ENCODE measurements at places on chromosomes 1 and 21. TPM values are rescaled to one million over a fixed set of nuclear protein-coding genes. Genes with fewer than 3 reads are reported as not detected.

Gene CDKN2C
- 17.1 TPM for total RNA-seq

Gene ERG
- total RNA-seq: not detected

DNA sequence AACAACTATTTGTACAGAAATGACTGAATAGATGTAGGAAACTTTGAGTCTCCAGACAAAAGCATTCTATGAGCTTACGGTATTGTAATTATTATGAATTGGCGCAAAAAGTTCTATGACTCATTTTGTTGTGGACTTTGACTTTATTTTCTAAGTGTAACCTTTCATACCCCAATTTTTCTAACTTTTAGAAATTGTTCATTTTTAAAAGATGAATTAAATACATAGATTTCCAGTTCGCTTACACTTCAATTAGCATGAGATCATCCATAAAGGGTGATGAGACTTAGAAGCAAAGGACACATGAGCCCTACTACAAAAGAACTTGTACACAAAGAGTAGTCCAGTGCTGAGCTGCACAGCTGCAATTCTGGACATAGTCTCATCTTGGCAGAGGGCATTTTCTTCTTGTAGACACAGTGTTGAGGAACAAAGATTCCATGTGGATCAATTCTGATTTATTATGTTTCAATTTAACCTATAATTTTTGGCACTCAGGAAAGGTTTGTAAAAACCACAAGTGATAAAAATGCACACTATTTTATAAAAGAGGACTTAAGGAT is 431.1 kb downstream of the LRRIQ3 start:
- DNase-seq: no peak

DNA sequence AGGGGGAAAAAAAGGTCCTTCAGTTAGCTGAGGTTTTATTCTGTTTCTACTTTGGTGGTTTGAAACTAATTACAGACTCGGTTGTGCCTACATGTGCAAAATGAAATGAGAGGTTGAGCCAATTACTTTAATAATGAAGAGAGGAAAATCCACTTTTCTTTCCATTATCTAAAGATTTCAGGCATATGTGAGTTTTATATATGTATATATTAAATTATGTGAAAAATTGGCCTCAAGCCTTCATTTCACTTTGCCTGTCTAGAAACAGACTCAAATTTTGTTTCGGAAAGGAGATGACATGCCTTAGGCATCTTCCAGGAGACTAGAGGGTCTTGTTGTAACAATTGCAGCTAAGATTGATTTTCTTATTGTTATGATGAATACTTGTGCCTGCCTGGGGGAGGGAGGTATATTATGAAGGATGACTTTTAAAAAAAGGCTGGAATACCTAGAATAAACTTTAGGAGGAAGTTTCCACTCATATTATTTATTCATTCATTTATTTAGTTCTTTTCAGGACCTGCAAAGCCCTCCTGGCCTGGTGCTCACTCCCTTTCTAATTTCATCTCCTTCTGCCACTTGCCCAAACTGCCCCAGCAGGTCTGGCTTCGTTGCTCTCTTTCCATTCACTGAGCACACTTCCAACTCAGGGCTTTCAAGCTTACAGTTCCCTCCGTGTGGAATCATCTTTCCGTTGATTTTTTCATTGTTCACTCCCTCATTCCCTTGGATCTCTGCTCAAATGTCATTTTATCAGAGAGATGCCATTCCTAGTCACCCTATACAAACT is 94.2 kb upstream of the HOOK1 start:
- DNase-seq: no peak

DNA sequence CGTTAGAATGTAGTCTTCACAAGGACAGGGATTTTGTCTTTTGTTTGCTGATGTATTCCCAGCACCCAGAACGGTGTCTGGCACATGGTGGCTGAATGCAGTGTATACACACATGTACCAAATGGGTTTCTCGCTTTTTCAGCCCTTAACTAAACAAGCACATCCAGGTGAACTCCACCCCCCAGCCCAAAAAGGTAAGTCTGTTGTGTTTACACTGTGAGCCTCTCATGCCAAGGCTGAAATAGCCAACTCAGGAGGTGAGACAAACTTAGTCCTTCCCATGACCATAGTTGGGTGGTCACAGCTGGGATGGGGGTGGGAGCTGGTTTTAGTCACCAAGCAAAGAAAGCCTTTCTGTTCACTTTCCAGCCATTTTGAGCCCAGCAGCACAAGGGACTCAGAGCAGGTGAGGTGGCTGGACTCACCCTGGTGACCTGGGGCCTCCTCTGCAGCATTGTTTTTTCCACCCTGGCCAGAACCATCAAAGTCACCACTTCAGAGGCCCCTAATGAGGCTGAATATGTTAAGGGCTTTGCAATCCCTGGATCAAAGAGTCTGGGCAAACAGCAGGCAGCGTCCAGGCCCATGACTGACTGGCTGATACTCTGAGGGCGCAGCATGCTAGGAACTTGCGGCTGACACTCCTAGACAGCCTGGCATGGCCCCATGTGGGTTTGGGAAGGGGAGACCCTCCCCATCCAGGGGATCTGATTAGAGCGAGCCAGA is 8.7 kb downstream of the TENT5B start:
- no peak for DNase-seq

DNA sequence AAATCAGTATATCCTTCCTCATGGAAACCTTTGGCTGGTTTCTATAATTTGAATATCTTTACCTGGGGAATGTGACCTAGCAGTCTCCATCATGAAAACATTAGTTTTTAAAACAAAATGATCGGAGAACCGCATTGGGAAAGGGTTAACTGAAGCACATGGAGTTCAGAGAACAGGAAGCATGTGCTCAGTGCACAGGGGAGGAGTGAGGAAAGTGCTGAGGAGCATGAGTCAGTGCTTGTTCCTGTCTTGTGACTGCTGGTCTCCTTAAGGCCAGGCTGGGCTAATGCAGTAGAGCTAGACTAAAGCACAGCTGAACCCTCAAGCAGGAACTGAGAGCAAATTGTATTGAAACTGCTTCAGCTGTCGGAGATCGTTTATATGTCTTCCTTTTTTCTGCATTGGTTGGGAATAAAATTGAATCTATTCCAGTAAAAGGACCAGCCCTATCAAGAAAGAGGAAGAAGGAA is 5.8 kb downstream of the IFI16 start:
- DNase-seq: peak; percentile 83

GRCh38 chr1:185564816-185565215 is 169.4 kb upstream of the HMCN1 start:
- DNase-seq: no peak

GRCh38 chr1:212294983-212295382 is 9.8 kb downstream of the PPP2R5A start:
- DNase-seq: no peak
